ACHN (cell line): ENCODE measurements at places on chromosomes 12 and 14.

- DNase-seq = no peak
These were observed 927 bp downstream of the ABCB9 start for GRCh38 chr12:122965321-122965751.

DNA sequence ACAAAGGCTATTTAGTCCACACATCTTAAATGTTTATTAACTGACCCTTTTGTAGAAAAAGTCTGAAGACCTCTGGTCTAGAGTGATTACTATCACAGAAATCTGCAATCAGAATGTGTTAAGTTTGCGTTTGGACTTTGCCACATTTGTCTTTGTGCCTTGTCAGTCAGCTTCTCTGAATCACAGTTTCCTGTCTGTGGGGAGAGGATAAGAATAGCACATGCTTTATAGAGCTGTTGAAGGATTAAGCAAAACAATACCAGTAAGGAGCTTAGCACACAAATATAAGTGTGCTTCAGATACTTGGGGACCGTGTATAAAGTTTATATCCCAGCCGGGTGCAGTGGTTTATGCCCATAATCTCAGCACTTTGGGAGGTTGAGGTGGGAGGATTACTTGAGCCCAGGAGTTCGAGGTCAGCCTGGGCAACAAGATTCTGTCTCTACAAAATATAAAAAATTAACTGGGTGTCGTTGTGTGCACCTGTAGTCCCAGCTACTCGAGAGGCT, 63.0 kb upstream of the BTG1 start:
- DNase-seq = no peak

GRCh38 chr12:9906873-9907272, 25.3 kb downstream of the CLEC2A start:
- no peak for DNase-seq

- DNase-seq = no peak
These were observed 7.0 kb downstream of the ACSS3 start for GRCh38 chr12:81084811-81085350.

DNA sequence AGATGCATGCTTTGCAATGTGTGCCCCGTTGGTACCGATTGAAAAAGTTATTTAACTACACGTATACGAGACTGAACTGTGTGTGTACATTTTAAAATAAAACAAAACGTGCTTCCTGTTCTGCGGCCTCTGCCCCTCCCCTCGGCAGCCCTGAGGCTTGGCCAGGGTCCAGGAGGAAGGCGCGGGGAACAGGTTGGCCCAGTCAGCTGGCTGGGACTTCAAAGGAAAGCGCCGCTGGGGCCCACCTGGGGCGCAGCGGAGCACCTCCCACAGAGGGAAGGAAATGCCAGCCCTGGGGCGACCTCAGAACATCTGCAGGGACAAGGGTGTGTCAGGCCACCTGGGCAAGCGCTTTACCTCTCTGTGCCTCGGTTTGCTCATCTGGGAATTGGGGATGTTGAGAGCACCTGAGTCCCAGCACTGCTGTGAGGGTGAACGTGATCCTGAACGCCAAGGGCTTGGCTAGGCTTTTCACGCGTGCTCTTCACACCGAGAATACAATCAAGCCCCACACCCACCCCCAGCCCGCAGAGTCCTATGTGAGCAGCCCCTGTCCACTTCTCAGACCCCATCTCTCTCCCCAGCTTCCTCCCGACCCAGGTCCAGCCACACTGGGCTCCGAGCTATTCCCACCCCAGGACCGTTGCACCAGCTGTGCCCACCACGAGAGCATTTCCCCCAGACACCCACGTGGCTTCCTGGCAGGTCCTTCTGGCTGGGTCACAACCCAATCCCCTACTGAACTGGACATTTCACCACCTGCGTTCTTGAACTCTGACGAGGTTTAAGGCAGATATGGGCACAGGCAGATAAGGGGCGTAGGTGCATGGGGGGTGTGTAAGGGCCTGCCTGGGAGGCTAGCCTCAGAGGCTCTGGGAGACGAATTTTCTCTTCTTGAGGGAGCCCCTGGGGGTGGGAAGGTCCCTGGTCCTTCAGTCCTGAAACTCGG, 41.9 kb upstream of the NCOR2 start:
- DNase-seq = no peak

DNA sequence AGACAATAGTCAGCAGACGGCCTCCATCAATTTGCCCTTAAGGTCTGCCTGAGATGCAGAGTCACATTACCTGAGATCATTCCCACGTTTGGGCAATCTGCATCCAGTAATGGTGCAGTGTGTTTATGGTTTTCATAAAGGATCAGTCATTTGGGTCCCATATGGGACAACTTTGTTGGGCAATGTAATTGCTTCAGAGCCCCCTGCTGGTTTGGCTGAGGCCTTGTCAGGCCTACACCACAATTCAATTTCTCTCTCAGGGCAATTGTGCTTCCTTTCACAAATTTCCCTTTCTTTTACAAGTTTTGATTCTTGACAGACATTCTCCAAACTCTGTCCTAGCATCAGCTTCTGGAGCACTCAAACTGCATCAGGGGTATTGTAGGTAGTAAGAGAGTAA, 191.2 kb upstream of the SSTR1 start:
- peak; percentile 7 for DNase-seq

GRCh38 chr12:12513416-12514006, 49.2 kb downstream of the DUSP16 start:
- DNase-seq = no peak

- no peak for DNase-seq
These were observed 30.3 kb downstream of the KITLG start for GRCh38 chr12:88549929-88550328.

GRCh38 chr14:93765155-93765554, 23.1 kb downstream of the PRIMA1 start:
- no peak for DNase-seq

- no peak for DNase-seq
These were observed 45.5 kb downstream of the NUAK1 start for GRCh38 chr12:106093246-106093645.

DNA sequence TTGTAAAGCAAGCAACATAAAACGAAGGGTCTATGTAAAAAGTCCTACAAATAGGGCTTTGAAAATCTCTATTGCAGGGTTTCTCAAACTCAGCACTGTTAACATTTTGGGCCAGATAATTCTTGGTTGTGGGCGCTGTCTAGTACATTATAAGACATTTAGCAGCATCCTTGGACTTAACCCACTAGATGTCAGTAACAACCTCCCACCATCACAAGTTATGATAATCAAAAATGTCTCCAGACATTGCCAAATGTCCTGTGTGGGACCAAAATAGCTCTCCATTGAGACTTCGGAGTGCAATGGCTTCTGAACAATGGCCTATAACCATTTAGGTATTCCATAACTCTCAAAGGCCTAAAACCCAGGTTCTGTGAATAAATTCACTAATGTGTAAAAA, 22.9 kb upstream of the DHRS7 start:
- DNase-seq = no peak

DNA sequence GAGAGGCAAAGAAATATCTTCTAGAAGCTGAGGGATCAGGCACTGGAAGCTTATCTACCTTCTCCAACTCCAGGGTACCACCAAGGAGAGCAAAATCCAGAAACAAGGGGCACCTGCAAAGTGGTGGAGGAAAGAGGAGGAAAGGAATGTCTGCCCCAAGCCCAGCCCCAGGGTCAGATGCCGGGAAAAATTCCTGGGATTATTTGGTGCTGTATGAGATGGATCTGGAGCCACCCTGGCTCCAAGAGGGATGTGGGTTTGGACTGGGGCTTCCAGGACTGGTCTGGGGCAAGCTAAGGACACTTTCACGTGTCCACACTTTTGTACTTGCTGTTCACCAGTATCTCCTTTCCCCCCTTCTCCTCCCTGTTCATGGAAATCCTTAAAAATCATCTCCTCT, 69.8 kb downstream of the DPF3 start:
- DNase-seq = no peak

DNA sequence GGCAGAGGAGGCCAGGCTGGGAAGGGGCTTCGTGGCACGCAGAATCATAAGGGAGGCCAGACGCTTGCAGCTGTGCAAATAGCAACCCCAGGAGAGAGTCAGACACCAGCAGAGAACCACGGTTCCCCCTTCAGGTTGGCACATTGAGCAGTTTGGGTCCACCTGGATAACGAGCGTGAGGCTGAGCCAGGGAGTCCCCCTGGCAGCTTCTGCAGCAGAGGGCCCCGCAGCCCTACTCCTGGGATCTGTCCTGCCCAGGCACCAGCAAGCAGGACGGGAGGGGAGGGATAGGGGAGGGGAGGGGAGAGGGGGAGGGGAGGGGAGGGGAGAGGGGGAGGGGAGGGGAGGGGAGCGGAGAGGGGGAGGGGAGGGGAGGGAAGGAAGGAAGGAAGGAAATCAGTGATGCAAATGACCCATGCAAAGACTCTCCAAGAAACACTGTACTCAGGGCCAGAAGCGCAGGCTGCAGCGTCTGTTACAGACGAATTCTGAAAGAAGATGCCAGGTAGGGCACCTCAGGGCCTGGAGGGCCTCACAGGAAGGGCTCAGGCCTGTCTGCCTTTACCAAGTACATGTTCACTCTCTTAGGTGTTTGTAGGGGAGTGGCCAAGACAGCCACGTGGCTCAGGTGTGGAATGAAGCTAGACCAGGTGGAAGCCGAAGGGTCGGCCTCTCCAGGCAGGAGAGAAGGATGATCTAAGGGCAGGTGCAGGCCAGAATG, 32.3 kb upstream of the MMP17 start:
- no peak for DNase-seq

GRCh38 chr14:63725786-63726460, 1.9 kb downstream of the SGPP1 start:
- no peak for DNase-seq

- no peak for DNase-seq
These were observed 150.0 kb upstream of the SYT10 start for GRCh38 chr12:33589576-33590114.

- DNase-seq = no peak
These were observed 127.2 kb downstream of the IPO8 start for GRCh38 chr12:30568453-30568852.

DNA sequence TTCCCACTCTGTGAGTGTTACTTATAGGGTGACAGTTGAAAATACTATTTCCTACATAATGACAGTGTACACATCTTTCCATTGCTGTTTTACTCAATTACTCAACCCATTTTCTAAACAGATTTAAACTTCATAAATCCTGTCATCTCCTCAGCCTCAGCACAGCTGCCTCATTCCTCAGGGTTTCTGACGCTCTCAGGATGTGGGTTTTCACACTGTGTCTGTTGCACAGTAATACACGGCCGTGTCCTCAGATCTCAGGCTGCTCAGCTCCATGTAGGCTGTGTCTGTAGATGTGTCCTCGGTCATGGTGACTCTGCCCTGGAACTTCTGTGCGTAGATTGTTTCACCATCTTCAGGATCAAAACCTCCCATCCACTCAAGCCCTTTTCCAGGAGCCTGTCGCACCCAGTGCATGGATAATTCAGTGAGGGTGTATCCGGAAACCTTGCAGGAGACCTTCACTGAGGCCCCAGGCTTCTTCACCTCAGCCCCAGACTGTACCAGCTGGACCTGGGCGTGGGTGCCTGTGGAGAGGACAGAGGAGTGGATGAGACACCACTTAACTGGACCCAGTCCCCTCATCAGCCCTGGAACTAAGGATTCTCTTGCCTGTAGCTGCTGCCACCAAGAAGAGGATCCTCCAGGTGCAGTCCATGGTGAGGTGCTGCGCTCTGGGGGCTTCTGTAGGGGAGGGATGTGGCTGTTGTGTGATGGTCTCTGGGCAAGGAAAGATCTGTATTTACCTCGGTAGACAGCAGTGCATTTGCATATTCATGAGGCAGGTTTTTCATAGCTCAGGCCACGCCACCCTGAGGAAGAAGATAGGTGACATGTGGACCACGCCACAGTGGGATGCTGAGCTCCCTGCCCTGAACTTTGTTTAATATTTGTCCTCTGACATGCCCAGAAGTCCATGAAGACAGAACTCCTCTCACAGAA, 750.2 kb downstream of the TMEM121 start:
- DNase-seq = no peak

- DNase-seq = no peak
These were observed 21.6 kb downstream of the TRPV4 start for GRCh38 chr12:109811624-109811995.

DNA sequence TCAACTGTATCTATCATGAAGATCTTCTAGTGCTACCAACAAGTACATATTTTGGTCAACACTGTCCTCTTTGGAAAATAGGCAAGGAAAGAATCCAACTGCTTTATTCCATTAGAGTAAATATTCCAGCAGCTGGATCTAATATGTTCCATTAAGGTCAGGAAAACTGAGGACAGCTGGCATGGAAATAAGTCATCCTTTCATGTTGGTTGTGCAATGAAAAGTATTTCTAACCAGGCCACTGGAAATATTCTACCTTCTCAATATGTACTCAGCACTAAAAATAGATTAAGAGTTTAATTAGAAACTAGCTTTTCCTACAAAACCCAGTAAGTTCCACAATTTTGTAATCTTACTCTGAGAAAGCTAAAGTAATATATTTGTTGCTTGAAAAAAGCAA, 19.6 kb downstream of the HIGD1C start:
- no peak for DNase-seq

DNA sequence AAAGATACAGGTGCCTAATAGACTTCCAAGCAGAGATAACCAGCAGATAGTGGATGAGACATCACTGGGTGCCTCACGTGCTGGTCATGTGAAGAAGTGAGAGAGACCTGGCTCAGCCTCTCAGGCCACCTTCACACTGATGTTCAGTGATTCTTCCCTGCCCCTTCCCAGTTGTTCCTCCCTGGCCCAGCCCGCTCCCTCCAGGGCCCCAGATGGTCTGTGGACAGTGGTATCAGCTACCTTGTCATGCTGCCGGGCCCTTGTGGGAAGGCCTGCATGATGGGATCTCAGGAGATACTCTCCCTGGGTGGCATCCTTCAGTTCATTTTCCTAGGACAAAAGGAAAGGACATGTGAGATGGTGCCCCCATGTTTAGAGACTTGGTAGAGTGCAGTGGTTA, 179.9 kb downstream of the PIWIL1 start:
- DNase-seq = no peak

DNA sequence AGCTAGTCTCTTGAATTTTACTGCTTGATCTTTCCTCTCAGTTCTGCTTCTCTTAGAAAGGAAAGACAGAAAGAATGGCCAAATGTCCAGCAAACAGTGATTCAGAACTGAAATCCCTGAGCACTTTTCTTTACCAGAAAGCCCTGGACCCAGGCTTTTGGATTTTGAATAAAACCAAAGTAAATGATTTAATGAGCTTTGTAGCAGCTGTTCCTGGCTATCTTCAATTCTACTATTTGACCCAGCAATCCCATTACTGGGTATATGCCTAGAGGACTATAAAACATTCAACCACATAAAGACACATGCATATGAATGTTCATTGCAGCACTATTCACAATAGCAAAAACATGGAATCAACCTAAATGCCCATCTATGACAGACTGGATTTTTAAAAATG, 187.2 kb downstream of the PRKD1 start:
- no peak for DNase-seq

- no peak for DNase-seq
These were observed 24.5 kb upstream of the TMCC3 start for GRCh38 chr12:94674835-94675234.

- peak; percentile 19 for DNase-seq
These were observed 115.9 kb downstream of the NAV3 start for GRCh38 chr12:77946541-77947061.

- DNase-seq = no peak
These were observed 11.9 kb downstream of the FAM222A start for GRCh38 chr12:109725321-109726105.

DNA sequence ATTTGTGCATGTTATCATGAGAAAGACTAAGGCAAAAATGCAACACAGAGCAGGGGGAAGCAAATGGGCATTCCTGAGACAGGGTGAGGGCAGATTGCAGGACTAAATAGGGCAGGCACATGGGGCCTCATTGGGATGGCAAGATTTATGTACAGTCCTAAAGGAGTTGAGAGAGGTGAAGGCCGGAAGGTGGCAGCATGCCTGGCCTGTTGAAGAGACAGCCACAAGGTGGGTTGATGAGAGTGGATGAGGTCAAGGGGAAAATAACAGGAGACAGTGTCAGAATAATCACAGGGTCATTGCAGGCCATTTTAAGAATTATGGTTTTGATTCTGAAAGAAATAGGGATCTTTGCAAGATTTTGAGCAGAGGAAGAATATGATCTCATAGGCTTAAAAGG, 21.0 kb downstream of the PAH start:
- no peak for DNase-seq
